ENCODE measurements at places on chromosomes 4 and X.

DNA sequence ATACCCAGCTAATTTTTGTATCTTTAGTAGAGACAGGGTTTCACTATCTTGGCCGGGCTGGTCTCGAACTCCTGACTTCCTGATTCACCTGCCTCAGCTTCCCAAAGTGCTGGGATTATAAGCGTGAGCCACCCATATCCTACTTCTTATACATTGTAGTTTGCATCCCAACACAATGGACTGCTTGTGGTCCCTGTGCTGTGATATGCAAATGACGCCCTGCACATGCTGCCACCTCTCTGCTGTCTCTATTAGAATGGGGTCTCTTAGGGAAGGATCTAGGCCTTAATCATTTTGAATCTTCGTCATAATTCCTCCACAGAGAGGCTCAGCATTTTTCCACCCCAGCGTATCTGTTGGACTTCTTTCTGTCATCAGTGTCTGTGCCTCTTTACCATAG is 595.9 kb downstream of the ADGRL3 start:
- no peak for DNase-seq

DNA sequence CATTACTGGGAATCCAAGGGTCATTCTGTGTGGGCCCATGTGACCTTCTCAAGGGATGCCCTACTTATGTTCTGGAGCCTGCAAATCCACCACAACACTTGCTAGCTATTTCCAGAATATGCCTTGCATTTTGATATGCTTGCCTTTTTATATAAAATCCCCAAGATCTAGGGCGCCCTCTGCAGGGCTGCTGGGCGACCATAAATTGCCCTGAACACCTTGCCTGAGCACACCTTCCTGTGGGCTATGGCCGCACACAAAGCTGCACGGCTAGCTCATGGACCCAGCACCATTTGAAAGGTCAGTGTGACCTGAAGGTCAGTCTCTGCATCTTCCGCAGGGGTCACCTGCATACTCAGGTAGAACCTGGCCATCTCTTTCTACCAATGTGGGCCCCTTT is 311.7 kb downstream of the NLGN4X start:
- no peak for DNase-seq

DNA sequence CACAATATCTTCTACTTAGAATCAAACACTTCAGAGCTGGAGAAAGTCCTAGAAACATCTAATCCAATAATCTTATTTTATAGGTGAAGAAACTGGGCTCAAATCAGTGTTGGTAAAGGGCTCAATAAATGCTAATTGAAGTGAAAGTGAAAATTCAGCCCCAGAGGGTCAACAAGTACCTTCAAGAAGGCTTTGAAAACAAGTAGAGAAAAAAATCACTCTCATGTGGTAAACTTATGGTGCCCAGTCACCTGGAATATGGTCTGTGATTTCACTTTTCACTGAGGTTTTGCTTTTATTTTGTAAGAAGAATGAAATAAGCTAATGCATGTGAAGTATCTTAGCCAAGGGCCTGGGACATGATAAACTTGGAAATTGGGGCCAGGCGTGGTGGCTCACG is 29.1 kb upstream of the EIF4E start:
- no peak for DNase-seq

- DNase-seq, result no peak
These were observed 38.3 kb upstream of the MAPK10 start for GRCh38 chr4:86398187-86398586.

GRCh38 chr4:138241281-138242075 is 671 bp downstream of the SLC7A11 start:
- DNase-seq, result no peak

DNA sequence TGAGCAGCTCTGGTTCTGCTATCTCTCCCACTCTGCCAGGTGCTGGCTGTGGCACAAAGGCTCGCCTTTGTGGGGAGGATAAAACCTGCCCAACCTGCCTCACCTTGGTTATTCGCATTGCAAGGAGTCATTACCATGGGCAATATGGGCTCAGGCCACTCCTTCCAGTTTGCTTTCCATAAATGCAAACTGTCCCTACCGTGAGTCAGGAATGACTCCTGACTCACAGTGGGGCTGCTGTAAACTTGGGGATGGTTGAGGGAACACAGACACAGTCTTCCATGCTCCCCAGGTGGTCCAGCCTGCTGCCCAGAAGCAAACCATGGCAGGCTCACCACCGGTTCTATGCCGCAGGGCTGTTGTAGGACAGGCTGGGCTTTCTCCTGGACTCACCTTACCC is 36.1 kb downstream of the COQ2 start:
- DNase-seq, result no peak

DNA sequence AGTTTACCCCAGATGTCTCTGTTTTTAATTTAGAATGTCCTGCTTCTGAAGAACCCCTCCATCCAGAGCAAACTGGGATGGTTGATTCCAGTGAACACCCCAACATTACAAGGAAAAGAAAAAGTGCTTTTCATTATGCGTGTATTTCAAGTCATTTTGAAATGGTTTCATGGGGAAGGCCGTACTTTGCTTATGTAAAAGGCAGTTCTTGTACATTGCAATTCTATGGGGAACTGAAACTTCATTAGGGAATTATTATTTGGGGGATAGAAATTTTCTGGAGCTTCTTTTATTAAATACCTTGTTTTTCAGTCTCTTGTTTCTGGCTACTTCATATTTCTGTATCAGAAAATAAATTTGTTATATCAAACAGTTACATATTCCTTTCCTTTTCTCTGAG is 96.9 kb upstream of the ZNF518B start:
- DNase-seq, result no peak
